CD8-positive, alpha-beta T cell (primary cell): ENCODE measurements at places on chromosomes 7 and 10.

DNA sequence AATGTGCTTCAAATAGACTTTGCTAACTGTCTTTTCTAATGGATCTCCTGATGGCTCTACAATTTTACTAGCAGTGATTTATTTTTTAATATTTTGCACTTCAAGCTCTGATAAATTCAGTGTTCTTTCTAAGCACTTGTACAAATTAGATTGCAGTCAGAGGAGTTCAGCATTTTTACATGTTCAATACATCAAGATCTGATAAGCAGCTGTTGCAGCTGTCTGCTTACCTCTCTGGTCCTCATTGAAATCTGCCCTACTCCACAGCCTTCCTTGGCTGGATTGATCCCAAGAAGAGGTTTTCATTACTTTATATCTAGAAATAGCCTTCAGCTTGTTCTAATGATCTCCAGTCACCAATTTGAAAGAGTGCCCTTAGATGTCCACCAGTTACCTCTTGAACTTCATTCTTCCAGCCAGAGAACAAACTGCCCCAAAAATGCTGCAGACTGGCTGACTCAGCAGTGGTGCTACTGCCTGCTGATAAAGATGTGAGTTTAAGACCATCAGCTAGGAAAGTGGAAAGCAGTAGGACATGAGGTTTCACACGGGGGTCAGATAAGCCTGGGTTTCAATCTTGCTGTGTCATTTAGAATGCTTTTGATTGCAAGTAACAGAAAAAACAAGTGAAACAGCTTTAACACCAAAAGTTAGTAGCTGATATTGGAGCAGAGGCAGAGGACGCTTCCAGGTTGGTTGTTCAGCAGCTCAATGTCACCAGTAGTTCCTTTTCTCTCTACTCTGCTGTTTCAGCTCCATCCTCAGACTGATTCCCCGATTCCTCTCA, 350.9 kb upstream of the NPVF start:
- no peak for DNase-seq

GRCh38 chr10:113041841-113042750, 92.0 kb downstream of the TCF7L2 start:
- DNase-seq = no peak

- DNase-seq = no peak
Observed at GRCh38 chr10:44391981-44392380, 7.1 kb upstream of the CXCL12 start.

- DNase-seq = no peak
Observed at GRCh38 chr7:82542665-82543064, 99.1 kb upstream of the CACNA2D1 start.

- no peak for DNase-seq
Observed at GRCh38 chr7:139994356-139994755, 68.4 kb downstream of the PARP12 start.

DNA sequence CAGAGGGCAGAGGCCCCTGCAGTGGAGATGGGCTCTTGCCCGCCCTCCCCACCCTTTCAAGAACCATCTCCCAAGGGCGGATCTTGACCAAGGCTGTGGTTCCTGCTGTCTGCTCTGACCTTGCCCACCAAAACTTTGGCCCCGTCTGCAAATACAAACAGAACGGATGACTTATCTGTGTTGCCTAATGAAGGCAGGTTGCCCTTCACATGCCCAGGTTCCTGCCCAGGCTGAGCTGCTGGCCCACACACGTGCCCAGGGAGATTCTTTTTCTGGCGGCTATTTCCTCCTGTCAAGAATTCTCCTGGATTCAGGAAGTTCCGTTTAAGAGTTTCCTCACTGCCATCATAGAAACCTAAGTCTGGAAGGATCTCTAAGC, 78.3 kb downstream of the PROSER2 start:
- DNase-seq = no peak

- DNase-seq = no peak
Observed at GRCh38 chr7:98078197-98078870, 28.3 kb upstream of the LMTK2 start.

GRCh38 chr7:142542105-142542504, 207.2 kb upstream of the PRSS1 start:
- no peak for DNase-seq

DNA sequence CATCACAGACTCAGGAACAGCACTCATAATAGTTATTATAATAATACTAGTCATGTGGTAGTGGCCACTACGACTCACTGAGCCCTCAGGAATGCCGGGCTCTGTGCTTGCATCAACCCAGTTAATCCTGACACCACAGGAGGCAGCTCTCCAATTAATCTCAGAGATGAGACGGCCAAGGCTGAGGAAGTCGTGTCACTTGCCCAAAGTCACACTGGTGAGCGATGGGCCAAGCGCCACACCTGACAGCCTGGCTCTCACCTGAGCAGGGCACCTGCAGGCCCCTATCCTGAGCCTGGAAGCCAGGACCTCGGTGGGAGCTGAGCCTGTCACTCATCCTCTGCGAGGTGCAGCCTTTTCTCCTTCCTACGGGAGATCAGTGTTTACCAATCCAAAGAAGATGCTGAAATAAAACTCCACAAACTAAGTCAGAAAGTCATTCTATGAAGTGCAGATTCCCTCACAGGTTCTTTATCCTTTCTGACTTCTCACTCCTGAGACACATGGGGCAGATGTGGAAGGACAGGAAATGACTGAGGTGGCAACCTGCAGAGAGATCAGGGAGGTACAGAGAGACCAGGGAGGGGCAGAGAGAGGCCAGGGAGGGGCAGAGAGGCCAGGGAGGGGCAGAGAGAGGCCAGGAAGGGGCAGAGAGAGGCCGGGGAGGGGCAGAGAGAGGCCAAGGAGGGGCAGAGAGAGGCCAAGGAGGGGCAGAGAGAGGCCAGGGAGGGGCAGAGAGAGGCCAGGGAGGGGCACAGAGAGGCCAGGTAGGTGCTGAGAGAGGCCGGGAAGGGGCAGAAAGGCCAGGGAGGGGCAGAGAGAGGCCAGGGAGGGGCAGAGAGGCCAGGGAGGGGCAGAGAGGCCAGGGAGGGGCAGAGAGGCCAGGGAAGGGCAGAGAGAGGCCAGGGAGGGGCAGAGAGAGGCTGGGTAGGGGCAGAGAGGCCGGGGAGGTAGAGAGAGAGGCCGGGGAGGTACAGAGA, 38.5 kb downstream of the VIPR2 start:
- DNase-seq = no peak

DNA sequence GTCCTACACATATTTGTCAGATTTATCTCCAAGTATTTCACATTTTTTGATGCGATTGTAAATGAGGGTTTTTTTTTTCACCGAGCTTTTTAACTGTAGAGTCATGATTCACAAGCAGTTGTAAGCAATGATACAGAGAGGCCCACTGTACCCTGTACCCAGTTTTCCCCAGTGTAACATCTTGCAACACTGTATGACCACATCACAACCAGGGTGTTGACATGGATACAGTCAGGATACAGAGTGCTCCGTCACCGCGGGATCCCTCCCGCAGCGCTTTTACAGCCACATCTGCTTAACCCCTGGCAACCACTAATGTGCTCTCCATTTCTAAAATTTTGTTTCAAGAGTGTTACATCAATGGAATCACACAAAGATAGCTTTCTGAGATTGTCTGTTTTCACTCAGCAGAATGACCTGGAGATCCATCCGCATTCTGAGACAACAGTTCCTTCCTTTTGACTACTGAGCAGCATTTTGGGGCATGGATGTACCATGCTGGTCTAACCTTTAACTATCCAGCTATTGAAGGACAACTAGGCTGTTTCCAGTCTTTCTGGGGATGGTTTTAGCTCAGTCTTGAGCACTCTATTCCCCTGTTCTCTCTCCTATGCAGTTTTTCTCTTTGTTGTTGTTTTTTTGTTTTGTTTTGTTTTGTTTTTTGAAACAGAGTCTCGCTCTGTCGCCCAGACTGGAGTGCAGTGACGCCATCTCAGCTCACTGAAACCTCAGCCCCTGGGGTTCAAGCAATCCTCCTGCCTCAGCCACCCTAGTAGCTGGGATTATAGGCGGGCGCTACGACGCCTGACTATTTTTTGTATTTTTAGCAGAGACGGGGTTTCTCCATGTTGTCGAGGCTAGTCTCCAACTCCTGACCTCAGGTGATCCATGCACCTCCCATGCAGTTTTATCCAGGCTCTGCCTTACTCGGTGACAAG, 25.9 kb downstream of the GPRIN2 start:
- DNase-seq = no peak

DNA sequence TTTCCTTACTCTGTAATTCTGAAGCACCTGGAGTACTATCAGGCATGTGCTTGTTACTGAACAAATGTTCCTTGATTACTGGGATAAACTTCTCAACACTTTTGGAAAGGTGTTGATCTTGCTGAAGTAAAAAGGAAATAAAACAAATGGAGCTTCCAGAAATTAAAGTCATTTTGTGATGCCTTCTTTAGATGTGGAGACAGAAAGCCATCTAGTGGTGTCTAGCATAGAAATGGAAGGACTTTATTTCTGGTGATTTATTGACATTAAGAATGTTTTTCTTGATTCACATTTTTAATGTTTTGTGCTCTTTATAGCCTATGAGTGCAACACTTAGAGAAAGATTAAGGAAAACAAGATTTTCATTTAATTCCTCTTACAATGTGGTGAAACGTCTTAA, 1.4 kb downstream of the SFR1 start:
- DNase-seq = peak; percentile 18

DNA sequence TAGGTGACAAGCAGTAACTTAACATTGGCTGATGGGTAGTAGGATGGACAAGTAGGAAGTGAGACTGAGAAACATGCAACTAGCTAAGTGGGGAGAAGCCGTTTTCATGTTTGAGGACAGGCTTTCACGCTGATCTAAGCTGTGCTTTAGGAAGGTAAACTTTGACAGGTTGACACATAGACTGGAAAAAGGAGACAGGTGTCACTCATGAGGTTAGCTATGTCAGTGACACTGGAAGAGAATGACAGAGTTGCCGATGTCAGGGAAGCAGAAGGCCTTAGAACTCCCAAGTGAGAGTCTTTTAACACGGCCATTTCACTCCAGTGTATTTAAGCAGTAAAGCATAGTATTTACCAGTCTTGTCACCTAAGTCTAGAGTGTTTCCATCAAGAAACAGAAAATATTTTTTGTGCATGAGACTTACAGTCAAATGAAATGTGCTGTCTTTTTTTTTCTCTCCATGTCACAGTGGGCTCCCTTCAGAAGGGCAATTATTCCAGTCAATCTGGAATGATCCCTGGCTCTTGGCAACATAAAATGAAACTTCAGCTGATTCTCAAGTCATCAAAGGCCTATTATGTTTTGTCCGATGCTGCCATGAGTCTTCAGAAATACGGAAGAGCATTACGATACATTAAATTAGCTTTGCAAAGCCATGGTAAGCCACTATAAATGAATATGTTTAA, 20.6 kb downstream of the EDRF1 start:
- no peak for DNase-seq

GRCh38 chr7:45514944-45515343, 59.2 kb upstream of the ADCY1 start:
- no peak for DNase-seq

- DNase-seq = no peak
Observed at GRCh38 chr7:18165166-18165565, 137.5 kb upstream of the PRPS1L1 start.

DNA sequence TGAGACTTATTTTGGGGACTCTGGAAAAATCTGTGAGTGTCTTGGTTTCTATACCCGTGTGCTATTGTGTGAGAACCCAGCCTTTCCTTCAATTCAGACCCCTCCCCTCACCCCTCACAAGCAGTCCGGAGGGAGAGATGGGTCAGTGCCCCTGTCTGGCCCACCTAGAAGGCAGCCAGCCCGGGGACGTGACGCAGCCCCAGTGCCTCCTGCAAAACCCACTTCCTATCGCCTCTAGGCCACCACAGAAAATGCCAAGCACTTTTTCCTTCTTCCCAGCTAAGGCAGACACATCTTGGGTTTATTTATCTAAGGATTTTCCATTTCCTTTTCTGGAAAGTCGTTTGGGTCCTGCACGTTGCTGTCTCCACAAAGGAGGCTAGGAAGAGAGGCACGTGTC, 11.6 kb upstream of the AQP1 start:
- DNase-seq = no peak

- no peak for DNase-seq
Observed at GRCh38 chr7:47408675-47409074, 173.2 kb downstream of the TNS3 start.
